ENCODE measurements at places on chromosomes 4 and X.

GRCh38 chr4:18686338-18687037, 664.9 kb upstream of the LCORL start:
- DNase-seq: no peak

DNA sequence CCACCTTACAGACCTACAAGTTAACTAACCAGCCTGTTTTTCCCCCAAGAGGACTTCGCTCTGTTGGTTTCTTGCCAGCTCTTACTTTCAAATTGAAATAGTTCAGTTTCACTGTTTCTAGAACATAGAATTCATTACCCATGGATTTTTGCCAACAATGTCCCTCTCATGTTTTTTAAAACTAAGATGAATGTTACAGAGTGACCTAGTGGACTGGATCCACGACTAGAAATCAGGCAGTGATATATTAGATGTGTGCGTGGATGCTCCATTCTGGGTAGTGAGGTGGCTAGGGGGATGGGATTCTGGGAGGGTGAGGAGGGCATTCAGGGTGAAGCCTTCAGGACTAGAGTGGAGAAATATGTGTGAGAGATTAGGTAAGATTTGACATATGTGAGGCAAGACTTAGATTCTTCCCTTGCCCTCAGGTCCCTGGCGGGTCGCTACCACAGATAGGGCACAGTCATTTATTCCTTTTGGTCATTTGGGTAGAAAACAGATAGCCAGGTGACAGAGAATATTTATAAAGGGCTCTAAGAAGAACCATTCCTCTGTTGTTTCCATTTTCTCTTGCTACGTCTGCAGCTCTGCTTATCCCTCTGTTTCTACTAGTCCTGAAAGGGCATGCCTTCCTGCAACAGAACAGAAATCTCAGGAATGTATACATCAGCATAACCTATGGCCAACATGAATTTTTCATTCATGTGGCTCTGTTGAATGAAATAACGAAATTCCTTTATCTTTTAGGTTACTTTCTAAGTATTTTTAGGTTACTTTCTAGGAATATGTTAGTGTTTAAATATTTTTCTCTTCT, 15.4 kb upstream of the JADE1 start:
- no peak for DNase-seq

GRCh38 chr4:25883565-25883964, 20.8 kb upstream of the SEL1L3 start:
- DNase-seq: no peak

- no peak for DNase-seq
Observed at GRCh38 chr4:37591349-37591748, 94.8 kb downstream of the RELL1 start.

Measured in pons (tissue), 1 donor.